Nucleus accumbens (tissue), 56 donors: ENCODE measurements at places on chromosomes 3 and 15.

- no peak for DNase-seq
Measured at GRCh38 chr15:92405942-92406341, 12.3 kb downstream of the ST8SIA2 start.

DNA sequence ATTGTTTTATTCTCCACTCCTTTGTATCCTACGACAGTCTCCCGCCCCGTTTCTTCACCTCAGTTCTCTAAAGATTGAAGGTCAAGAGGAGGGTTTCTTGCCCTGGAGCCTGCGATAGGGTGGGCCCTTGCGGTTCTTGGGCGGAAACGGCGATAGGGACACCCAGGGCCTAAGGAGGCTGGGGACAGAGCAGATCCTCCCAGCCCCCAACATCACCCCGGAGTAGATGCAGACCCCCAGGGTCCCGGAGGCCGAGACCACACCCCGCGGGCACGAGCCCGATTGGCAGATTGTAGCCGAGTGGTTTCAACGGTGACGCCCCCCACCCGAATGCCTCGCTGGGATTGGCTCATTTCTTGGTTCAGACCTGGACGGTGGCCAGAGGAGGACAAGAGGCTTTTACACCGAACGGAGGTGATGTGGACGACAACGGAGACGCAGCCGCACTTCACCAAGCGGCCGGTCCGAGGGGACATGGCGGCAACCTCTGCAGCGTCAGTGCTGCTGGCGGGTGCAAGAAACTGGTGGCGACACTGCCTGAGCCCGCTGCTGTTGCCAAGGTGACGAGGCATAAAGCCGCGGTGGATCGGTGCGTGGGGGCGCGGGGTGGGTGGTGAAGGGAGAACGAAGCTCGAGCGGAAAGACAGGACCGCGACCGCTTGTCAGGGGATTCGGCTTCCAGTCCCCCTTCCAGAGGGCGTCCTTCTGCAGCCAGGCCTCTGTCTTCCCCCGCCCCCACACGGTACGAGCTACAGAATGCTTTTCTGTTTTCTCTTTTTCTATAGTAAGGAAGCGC, 19.0 kb upstream of the MCF2L2 start:
- peak; percentile 89 for DNase-seq

DNA sequence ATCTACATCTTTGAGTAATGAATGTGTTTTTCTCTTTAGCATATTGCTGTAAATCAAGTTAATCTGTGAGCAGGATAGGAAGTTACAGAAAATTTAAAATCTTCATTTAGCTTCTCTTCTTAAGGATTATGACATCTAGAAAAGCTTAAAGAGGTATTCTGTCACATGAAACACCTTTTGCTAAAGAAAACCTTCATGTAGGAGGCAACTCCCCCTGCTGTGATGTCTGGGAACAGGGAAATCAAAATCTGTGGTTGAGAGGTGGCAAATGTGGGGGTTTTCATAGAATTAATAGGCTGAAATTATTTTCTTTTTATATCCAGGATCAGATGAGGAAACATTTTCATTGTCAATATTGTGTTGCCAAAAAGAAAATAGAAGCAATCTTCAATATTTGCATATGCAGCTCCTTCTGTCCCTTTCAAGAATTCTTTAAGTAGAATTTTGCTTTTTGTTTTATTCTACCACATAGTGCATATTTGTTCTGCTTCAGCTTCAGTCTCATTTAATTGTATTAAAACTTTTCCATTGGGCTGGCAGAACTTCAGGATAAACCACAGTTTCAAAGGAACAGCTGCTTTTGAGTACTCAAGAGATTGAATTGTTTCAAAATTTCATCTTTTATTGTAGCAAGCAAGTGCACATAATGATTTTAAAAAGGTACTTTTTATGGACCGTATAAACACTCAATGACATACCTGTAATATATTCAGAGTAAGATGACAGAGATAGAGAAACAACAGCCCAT, 128.4 kb downstream of the RAP2B start:
- DNase-seq = no peak

DNA sequence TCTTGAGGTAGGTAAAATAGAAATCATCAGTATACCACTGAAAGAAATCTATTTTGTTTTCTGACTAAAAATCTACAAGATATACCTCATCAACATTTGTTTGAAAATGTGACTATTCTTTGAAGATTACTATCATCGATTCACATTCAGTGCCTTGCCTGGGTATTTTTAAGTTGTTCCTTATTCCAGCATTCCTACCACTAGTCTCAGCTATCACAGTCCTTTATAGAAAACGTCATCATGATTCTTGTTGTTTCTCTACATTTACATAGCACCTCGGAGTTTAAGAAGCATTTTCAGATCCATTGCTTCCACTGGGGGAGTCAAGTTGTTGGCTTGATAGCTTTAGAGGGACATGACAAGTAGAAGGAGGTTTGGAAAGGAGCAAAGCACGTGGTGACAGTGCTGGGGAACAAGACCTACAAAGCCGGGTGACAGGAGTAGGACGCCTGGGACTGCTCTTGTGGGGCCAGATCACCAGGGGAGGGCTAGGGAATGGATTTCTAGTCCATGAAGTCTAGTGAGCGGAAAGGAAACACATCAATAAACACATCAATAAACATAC, 61.5 kb downstream of the HES1 start:
- DNase-seq = no peak

GRCh38 chr3:11638495-11639358, 5.0 kb downstream of the VGLL4 start:
- DNase-seq = no peak

DNA sequence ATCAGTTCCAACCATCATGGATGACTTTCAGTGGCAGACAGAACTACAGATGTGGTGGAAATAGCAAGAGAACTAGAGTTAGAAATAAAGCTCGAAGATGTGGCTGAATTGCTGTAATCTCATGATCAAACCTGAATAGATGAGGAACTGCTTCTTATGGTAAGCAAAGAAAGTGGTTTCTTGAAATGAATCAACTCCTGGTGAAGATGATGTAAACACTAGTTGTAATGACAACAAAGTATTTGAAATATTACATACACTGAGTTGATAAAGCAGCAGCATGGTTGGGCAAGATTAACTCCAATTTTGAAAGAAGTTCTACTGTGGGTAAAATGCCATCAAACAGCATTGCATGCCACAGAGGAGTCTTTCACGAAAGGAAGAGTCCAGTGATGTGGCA, 131.7 kb upstream of the FAM3D start:
- DNase-seq = no peak

DNA sequence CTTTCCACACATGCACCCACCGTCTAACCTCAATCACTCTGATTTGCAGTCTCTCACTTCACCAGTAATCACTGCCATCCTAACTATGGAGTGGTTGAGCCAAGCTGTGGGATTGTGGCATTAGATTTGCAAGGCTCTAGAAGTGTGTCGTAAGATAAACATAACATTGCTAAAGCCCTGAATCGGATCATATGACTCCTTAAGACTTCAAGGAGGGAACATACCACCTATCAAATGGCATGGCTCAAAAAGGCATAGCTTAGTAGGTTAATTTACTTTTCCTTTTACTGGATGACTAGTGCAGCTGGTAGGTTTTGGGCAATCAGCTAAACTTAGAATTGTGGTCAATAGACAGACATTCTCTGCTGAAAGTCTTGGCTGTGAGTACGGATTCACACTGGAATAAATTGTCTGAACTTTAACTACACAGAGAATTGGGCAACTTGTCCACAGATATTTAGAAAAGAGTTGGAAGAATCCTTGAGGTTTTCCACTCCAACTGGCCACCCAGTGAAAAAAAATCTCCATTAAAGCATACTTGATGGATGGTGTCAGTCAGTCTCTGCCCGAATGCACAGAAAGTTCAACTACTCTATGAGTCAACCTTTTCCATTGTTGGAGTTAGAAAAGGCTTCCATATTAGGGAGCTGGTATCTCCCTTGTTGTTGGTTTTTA, 476.7 kb upstream of the CBLB start:
- DNase-seq = no peak

DNA sequence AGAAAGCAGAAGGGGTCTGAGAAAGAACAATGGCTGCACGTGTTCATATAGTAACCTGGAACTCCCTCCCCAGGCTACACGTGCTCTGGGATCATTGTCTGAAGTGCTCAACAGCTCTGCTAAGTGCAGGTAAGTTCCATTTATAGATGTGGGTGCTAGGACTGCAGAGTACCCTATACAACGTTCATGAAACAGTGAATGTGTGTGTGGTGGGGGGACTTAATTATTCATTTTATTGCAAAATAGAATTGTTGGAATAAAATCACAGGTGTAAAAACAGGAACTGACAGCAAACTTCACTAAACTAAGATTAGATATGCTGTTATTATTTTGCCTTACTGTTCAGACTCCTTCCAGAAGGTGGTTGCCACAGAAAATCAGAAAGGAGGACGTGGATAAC, 68.5 kb downstream of the CCR4 start:
- DNase-seq = no peak

- no peak for DNase-seq
Measured at GRCh38 chr15:33066584-33066983, 127.9 kb downstream of the FMN1 start.

GRCh38 chr15:88651971-88652370, 13.2 kb downstream of the ISG20 start:
- no peak for DNase-seq

- DNase-seq = no peak
Measured at GRCh38 chr3:40737343-40737742, 212.6 kb downstream of the ZNF621 start.

- no peak for DNase-seq
Measured at GRCh38 chr3:16907243-16907642, 22.5 kb downstream of the PLCL2 start.

GRCh38 chr3:177512945-177513814, 315.9 kb upstream of the TBL1XR1 start:
- DNase-seq = no peak

DNA sequence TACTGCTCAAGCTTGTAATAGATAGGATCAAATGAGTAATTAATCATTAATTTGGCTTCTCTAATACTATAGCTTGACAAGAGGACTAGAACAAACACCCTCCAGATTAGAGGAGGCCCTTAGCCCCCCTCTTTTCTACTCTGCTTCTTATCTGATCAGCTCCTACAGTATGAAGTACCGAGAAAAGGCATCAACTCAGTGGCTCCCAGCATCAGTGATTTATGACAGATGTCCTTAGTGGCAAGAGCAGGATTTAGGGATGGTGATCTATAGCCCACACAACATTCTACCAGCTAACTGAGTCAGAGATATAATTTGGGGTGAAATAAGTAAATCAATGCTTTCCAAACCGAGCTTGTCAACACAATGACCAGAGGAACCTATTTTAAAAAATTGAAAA, 541.1 kb downstream of the NLGN1 start:
- no peak for DNase-seq

GRCh38 chr3:125694761-125695294, 99.5 kb upstream of the OSBPL11 start:
- no peak for DNase-seq

GRCh38 chr3:53624061-53624857, 129.8 kb downstream of the CACNA1D start:
- no peak for DNase-seq

- no peak for DNase-seq
Measured at GRCh38 chr3:43106293-43106628, 382 bp upstream of the POMGNT2 start.

- no peak for DNase-seq
Measured at GRCh38 chr15:89123181-89123525, 34.9 kb downstream of the ABHD2 start.

DNA sequence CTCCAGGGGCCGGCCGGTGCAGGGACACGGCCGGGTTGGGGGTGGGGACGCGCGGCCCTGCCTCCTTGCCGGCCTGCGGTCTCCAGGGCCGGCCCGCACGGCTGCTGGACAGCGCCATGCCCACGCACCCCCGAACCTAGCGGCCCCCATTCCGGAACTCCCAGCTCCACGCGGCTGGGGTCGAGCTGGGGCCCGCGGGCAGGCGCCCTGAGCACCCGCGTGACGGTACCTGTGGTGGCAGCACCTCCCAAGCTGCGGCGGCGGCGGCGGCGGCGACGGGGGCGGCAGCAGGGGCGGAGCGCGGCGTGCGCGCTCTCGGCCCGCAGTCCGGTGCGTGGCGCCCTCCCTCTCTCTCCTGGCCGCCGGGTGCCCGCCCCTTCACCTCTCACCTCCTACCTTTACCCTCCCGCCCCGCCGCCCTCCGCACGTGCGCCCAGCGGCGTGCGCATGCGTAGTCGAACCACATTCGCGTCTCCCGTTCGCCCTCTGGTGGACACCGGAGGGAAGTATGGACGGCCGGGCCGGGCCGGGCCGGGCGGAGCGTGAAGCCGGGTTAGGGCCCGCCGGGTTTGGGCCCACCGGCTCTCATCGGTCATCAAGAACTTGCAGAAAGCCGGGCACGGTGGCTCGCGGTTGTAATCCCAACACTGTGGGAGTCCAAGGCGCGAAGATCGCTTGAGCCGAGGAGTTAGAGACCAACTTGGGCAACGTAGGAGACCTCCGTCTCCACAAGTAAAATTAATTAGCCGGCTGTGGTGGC, at the start of gene SCAP:
SCAP (minus strand) TSS at position 372 of the 760 bp plus-strand sequence. CDS start 32,948 bp downstream, outside the sequence.
- peak; percentile 87 for DNase-seq

DNA sequence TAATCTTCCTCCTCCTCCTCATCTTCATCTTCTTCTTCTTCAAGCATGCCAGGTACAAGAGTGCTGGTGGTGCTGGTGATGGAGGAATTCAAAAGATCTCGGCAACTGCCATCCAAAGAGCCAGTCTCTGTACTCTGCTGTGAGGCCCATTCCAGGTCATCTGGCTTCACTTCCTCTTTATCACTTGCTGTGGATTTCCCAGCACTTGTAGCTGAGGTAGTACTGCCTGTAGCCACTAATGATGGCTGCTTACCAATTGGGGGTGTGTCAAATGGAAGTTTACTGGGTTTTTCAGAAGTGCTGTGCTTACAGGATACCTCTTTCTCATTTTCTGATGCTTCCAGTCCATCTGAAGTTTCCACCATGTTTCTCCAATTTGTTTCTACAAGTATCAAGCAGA, 28.8 kb upstream of the SHC4 start:
- DNase-seq = no peak
